Pancreas (tissue), 10 donors: ENCODE measurements at places on chromosomes 7 and 10. TPM values are rescaled to one million over a fixed set of nuclear protein-coding genes. Genes with fewer than 3 reads are reported as not detected.
A peak's percentile ranks its signal among the peaks of the same experiment; 100 is the strongest.

DNA sequence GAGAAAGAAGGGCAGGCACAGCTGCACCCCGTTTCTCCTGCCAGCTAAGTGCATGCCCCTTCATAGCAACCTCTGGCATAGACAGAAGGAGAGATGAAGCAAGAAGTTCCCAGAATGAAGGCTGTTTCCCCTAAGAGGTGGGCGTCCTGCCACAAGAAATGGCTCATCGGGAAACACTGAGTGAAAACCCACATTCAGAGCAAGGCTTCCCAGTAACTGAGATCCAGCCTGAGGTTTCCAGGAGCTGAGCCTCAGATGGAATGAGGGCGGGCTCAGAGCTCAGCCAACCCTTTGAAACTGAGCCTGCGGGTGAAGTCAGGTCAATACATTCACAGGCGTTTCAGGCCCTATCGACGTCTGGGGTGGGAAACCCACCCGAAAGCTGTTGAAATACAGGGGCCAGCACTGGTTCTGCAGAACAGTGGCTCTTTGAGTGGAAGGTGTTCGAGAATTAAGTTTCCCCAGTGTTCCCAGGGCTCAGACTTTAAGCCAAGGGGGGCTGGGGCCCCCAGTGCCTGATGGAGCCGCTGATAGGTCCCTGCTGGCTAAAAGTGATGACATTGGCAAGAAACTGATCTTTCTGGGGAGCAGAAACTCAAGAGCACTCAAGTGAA lies 510.2 kb downstream of the RPS24 start:
- H3K36me3 ChIP-seq: no peaks in the 10 kb centered on the region
- H3K4me3 ChIP-seq: no peak overlapping the region
- H3K27me3 ChIP-seq: no peaks in the 10 kb centered on the region
- no peak for DNase-seq
- no peak overlapping the region for H3K27ac ChIP-seq

GRCh38 chr10:68446179-68446578 lies 25.6 kb downstream of the DNA2 start:
- no peak overlapping the region for H3K4me3 ChIP-seq
- no peak for DNase-seq
- H3K27ac ChIP-seq: no peak overlapping the region
- H3K4me1 ChIP-seq: no peaks in the 10 kb centered on the region
- H3K36me3 ChIP-seq: no peaks in the 10 kb centered on the region

GRCh38 chr7:20249376-20249775 lies 32.2 kb upstream of the MACC1 start:
- no peak overlapping the region for H3K4me3 ChIP-seq
- DNase-seq: no peak
- H3K27ac ChIP-seq: no peak overlapping the region
- H3K27me3 ChIP-seq: no peaks in the 10 kb centered on the region
- no peaks in the 10 kb centered on the region for H3K4me1 ChIP-seq

GRCh38 chr7:97731736-97732564 lies at the start of gene TAC1:
Gene TAC1 (plus strand): TSS chr7:97732086. CDS start chr7:97732613, 527 bp downstream.
- peak; percentile 34 for DNase-seq
- no peaks in the 10 kb centered on the region for H3K4me1 ChIP-seq
- no peak within 1 kb of the TSS for H3K27ac ChIP-seq
- peaks cover 4% of the 10 kb centered on the region for H3K27me3 ChIP-seq
- no peaks in the 10 kb centered on the region for H3K36me3 ChIP-seq

GRCh38 chr10:86301971-86302370 lies 64.6 kb downstream of the GRID1 start:
- no peaks in the 10 kb centered on the region for H3K36me3 ChIP-seq
- H3K27me3 ChIP-seq: no peaks in the 10 kb centered on the region
- DNase-seq: no peak
- no peaks in the 10 kb centered on the region for H3K4me1 ChIP-seq

DNA sequence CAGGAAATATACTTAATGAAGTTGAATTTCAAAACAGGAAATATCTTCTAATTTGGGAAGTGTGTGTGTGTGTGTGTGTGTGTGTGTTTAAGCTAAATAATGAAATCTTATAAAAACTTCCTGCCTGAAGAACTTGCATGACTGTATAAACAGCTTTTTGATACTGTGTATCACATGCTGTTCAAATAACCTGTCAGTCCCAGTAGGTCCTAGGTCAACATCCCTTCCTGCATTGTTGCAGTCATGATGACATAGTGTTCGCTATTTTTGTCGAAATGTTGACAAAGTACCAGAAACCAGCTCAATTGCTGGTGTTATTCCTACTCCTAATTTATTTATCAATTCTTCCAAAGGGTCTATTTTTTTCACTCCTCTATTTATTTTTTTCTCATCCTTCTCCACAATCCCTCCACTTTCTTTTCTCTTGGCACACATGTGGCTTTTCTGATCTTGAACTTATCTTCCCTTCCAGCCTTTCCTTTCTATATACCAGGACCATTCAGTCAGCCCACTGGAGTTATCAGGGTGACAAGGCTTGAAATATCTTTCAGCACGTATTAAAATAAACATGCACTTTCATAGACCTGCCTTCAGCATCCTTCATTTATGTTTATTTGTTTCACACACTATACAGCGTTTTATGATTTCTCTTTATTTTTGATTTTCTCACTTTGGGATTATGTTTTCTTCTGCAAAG lies 115.8 kb downstream of the PLXDC2 start:
- H3K27ac ChIP-seq: peak overlapping the region; percentile 14
- no peak overlapping the region for H3K4me3 ChIP-seq
- H3K27me3 ChIP-seq: no peaks in the 10 kb centered on the region
- peaks cover 8% of the 10 kb centered on the region for H3K4me1 ChIP-seq
- H3K36me3 ChIP-seq: no peaks in the 10 kb centered on the region

DNA sequence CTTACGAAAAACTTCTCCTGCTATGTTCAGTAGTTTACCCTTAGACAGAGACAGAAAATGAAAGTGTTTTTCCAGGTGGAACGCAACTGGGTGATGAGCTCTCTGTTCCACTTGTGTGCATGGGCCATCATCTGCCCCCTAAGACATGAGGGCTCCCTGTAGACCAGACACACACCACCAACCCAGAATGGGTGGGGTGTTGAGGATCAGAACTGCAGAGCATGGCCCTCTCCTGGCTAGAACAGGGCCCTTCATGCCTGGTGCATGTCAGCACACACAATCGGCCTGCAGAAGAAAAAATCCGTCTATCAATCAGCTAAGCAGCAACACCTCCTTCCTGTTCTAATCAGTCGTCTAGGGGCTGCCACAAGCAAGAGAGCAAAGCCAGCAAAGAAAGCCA lies 186.2 kb upstream of the INHBA start:
- DNase-seq: no peak
- no peaks in the 10 kb centered on the region for H3K4me1 ChIP-seq
- no peak overlapping the region for H3K27ac ChIP-seq
- H3K36me3 ChIP-seq: no peaks in the 10 kb centered on the region

- peaks cover 2% of the 10 kb centered on the region for H3K4me1 ChIP-seq
- no peak overlapping the region for H3K4me3 ChIP-seq
- H3K27ac ChIP-seq: no peak overlapping the region
- no peaks in the 10 kb centered on the region for H3K36me3 ChIP-seq
- no peak for DNase-seq
- no peaks in the 10 kb centered on the region for H3K27me3 ChIP-seq
Measured at GRCh38 chr7:101896316-101896715, 78.9 kb downstream of the CUX1 start.

GRCh38 chr7:19772841-19773760 lies at the start of gene TMEM196:
Gene TMEM196 (minus strand): TSS chr7:19773617. CDS start chr7:19772696, 921 bp downstream.
- no peak within 1 kb of the TSS for H3K27ac ChIP-seq
- DNase-seq: peak; percentile 66
- H3K4me1 ChIP-seq: no peaks in the 10 kb centered on the region
- H3K27me3 ChIP-seq: no peaks in the 10 kb centered on the region
- H3K36me3 ChIP-seq: no peaks in the 10 kb centered on the region

DNA sequence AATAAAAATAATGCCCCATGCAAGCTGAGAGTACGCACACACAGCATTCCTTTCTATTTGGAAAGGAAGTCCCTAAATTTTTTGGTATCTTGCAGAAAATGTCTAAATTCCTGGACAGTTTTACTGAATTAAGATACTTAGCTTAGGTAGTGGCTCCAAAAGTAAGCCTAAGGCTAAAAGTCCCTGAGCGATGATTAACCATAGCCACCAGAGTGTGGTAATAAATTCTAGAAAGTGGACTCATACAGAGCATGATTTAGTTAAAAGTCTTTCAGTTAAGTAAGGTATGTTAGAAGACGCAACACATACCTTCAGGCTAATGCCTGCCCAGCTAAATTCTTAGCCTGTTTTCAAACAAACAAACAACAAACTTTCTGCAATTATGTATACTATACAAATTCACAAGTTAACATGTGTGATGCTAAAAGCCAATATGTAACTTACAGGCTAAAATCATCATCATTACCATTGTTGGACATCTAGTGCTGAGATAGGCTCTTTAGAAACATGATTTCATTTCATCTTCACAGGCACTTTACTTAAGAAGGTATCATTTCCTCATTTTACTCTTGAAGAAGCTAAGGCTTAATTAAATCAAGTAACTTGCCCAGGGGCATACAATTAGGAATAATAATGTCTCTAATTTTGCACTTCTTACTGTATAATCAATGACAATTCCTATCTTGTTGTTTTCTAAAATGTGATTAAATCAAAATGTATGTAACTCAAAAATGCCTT lies 261.4 kb upstream of the YAE1 start:
- H3K27me3 ChIP-seq: no peaks in the 10 kb centered on the region
- no peak overlapping the region for H3K4me3 ChIP-seq
- no peak for DNase-seq
- no peaks in the 10 kb centered on the region for H3K36me3 ChIP-seq
- H3K27ac ChIP-seq: no peak overlapping the region
- H3K4me1 ChIP-seq: no peaks in the 10 kb centered on the region

- DNase-seq: no peak
- no peaks in the 10 kb centered on the region for H3K36me3 ChIP-seq
- H3K27ac ChIP-seq: no peak overlapping the region
- no peaks in the 10 kb centered on the region for H3K27me3 ChIP-seq
- no peaks in the 10 kb centered on the region for H3K4me1 ChIP-seq
Measured at GRCh38 chr7:88322151-88322550, 15.5 kb upstream of the STEAP4 start.

GRCh38 chr10:112227331-112227987 lies 43.9 kb upstream of the GPAM start:
- no peak overlapping the region for H3K4me3 ChIP-seq
- no peaks in the 10 kb centered on the region for H3K27me3 ChIP-seq

GRCh38 chr10:72679838-72680241 lies 12.1 kb upstream of the MCU start:
- H3K27ac ChIP-seq: no peak overlapping the region
- no peaks in the 10 kb centered on the region for H3K27me3 ChIP-seq
- no peaks in the 10 kb centered on the region for H3K4me1 ChIP-seq
- H3K36me3 ChIP-seq: no peaks in the 10 kb centered on the region

DNA sequence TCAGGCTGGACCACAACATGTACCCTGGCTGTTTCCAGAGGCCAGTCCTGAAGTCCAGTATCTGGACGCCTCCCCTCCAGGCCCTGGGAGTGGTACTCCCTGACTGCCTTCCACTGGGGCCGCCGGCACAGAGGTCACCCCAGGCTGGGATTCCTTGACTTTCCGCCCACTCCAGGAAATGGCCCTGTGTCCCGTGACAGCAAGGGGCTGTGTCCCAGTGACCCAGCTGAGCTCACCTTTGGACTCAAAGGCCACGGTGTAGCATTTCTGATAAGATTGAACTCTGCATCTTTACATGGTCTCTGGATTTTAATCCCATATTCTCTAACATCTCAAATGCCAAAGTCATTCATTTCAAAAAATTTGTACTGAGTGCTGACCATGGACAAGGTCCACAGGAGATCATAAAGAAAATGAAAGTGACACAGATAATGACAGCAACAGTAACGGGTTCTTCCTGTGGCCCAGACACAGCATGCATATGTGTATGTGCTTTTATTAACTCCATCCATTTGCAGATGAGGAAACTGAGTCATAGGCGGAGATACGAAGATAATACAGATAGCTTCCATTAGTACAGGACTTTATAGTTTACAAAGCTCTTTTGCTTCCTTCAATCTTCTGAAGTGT lies 5.4 kb downstream of the ADAMTS14 start:
- H3K27me3 ChIP-seq: no peaks in the 10 kb centered on the region
- no peak for DNase-seq
- no peaks in the 10 kb centered on the region for H3K4me1 ChIP-seq

- no peak overlapping the region for H3K27ac ChIP-seq
- H3K4me1 ChIP-seq: peaks cover 5% of the 10 kb centered on the region
- H3K36me3 ChIP-seq: no peaks in the 10 kb centered on the region
- no peak overlapping the region for H3K4me3 ChIP-seq
- DNase-seq: no peak
- H3K27me3 ChIP-seq: no peaks in the 10 kb centered on the region
Measured at GRCh38 chr7:2450198-2451107, 25.7 kb downstream of the GRIFIN start.

DNA sequence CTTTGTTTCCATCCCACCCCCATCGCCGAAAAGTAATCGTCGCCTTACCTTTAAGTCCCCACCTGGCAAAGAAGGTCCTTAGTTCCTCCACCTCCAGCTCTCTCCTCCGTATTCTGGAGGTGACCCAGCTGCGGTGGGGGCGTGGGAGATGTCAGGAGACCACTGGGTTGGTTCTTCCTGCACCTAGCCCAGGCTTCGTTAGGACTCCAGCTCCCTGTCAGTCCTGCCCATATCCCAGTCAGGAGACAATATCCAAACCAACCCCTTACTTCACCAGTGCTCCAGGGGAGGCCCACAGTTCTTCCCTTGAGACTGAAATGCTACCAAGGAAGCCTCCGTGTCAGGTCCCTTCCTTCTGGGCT lies 693 bp downstream of the ADIRF start:
- DNase-seq: no peak
- H3K4me3 ChIP-seq: peak overlapping the region; percentile 5
- H3K27me3 ChIP-seq: no peaks in the 10 kb centered on the region
- H3K27ac ChIP-seq: no peak overlapping the region

- H3K27ac ChIP-seq: no peak overlapping the region
- H3K4me1 ChIP-seq: no peaks in the 10 kb centered on the region
- no peak overlapping the region for H3K4me3 ChIP-seq
- H3K36me3 ChIP-seq: no peaks in the 10 kb centered on the region
Measured at GRCh38 chr10:122291739-122292138, 20.6 kb downstream of the BTBD16 start.

DNA sequence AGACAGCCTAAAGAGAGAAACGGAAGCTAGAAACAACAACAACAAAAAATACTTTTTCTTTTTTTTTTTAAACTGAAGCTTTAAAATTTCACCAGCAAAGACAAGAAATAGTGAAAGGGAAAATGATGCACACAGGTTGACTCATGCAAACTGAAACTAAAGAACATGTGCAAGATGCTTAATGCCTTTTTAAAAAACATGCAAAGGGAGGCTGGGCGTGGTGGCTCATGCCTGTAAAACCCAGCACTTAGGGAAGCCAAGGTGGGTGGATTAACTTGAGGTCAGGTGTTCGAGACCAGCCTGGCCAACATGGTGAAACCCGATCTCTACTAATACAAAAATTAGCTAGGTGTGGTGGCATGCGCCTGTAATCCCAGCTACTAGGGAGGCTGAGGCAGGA lies 15.1 kb upstream of the CUBN start:
- no peak overlapping the region for H3K27ac ChIP-seq
- H3K36me3 ChIP-seq: no peaks in the 10 kb centered on the region
- no peaks in the 10 kb centered on the region for H3K4me1 ChIP-seq
- no peak for DNase-seq

Gene NKX1-2
- polyA plus RNA-seq: not detected

Gene SGCE
- polyA plus RNA-seq: 9.8 TPM

Gene FAM25G
- polyA plus RNA-seq: not detected

Gene SPDYE8
- not detected for polyA plus RNA-seq

Gene CYP2C19
- 0.07 TPM for polyA plus RNA-seq

Gene DCLRE1C
- 1.8 TPM for polyA plus RNA-seq

Gene ZDHHC6
- polyA plus RNA-seq: 19.2 TPM

Gene GIMAP1
- polyA plus RNA-seq: 2.0 TPM

Gene VAX1
- not detected for polyA plus RNA-seq

Gene COMMD3
- polyA plus RNA-seq: 60.4 TPM

Gene C10orf105
- 0.14 TPM for polyA plus RNA-seq

Gene TMEM254
- polyA plus RNA-seq: 8.6 TPM
